ENCODE measurements at places on chromosomes 11 and 22. TPM values are rescaled to one million over a fixed set of nuclear protein-coding genes. Genes with fewer than 3 reads are reported as not detected.

MMP12 gene
- not detected for total RNA-seq

- no peaks in the 10 kb centered on the region for H3K36me3 ChIP-seq
- H3K27ac ChIP-seq, result no peak overlapping the region
- no peak overlapping the region for H3K4me3 ChIP-seq
- no peak for DNase-seq
- no peaks in the 10 kb centered on the region for H3K27me3 ChIP-seq
Observed at GRCh38 chr22:34255042-34255441, 334.8 kb upstream of the LARGE1 start.

- peaks cover 16% of the 10 kb centered on the region for H3K4me1 ChIP-seq
- H3K36me3 ChIP-seq, result no peaks in the 10 kb centered on the region
- peak within 1 kb of the TSS; percentile 76 for H3K4me3 ChIP-seq
- H3K27ac ChIP-seq, result no peak within 1 kb of the TSS
Observed at GRCh38 chr11:63916837-63917691, at the start of gene RCOR2. Gene RCOR2, minus strand, starts transcription at chr11:63917164. Its CDS starts 708 bp downstream, at chr11:63916456.

- H3K36me3 ChIP-seq, result no peaks in the 10 kb centered on the region
- H3K27ac ChIP-seq, result no peak overlapping the region
Observed at GRCh38 chr11:29256580-29256979, 760.2 kb downstream of the KCNA4 start.

DNA sequence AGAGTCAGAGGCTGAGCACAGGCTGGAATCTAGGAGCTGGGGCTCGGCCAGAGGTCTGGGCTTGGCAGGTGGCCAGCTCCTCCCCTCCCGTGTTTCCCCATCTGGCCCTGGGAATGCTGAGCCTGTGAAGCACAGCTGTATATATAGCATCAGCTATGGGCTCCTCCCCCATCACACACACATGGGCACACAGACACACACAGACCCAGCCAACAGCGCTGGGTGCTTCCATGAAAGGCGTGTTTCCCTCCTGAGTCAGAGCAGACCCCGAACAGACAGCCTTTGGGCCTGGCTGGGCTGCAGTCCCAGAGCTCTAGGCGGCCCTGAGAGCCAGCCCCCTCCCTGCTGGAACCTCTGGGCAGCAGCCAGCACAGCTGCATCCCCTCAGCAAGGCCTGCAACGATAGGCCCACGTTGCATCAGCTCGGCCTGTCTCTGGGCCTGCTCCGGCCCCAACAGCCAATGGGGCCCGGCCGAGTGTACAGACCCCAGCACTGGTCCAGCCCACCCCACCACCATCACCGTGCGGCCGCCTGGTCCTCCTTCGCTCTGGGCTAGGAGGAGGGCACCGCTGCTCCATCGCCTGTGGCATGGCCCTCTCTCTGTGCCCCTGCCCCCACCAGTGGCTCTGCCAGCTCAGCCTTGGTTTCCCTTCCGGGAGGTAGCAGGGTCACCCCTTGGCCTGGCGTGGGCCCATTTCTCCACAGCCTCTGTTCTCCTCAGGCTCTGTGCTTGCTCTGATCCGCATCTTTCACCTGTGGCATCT, 7.6 kb upstream of the SERPINH1 start:
- H3K36me3 ChIP-seq, result no peaks in the 10 kb centered on the region
- H3K27me3 ChIP-seq, result no peaks in the 10 kb centered on the region
- no peak overlapping the region for H3K27ac ChIP-seq
- no peak overlapping the region for H3K4me3 ChIP-seq
- no peak for DNase-seq

DNA sequence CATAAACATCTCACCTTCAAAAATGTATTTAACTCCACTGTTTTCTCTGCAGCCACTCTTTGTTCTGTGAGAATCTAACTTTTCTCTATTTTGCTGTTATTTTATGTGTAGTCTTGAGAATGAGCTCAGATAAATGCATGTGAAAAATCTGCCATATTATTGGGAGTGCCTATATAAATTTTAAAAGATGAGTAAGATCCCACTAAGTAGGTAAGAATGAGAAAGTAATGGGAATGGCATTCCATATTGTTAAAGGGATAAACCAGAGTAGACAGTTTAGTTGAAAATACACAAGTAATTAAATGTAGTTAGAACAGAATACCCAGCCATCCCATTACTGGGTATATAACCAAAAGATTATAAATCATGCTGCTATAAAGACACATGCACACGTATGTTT, 817.2 kb downstream of the FAM181B start:
- no peak for DNase-seq
- H3K27ac ChIP-seq, result no peak overlapping the region
- no peaks in the 10 kb centered on the region for H3K27me3 ChIP-seq
- no peak overlapping the region for H3K4me3 ChIP-seq
- no peaks in the 10 kb centered on the region for H3K4me1 ChIP-seq

Data from activated CD4-positive, alpha-beta memory T cell treated with anti-CD3 and anti-CD28 coated beads for 36 hours (primary cell).